Mammary epithelial cell (primary cell): ENCODE measurements at places on chromosomes 6 and 20. TPM values are rescaled to one million over a fixed set of nuclear protein-coding genes. Genes with fewer than 3 reads are reported as not detected.

TBX18 gene
- 0.06 TPM for polyA plus RNA-seq

FERMT1 gene
- polyA plus RNA-seq: 204 TPM

SYNDIG1 gene
- polyA plus RNA-seq: 4.0 TPM

OPN5 gene
- not detected for polyA plus RNA-seq

TULP1 gene
- not detected for polyA plus RNA-seq

EDN1 gene
- 2.5 TPM for polyA plus RNA-seq

OOEP gene
- not detected for polyA plus RNA-seq

ID1 gene
- polyA plus RNA-seq: 206 TPM

SOX4 gene
- polyA plus RNA-seq: 6.2 TPM

VSTM2L gene
- polyA plus RNA-seq: 4.4 TPM

PPP1R14C gene
- polyA plus RNA-seq: 32.2 TPM
